ENCODE measurements at places on chromosomes 3 and 15.
A peak's percentile ranks its signal among the peaks of the same experiment; 100 is the strongest.

GRCh38 chr3:19485267-19485666 is 337.0 kb downstream of the KCNH8 start:
- DNase-seq = no peak

GRCh38 chr3:141152801-141153678 is 78.6 kb upstream of the PXYLP1 start:
- DNase-seq = no peak

- DNase-seq = no peak
These were observed 452.1 kb upstream of the THBS1 start for GRCh38 chr15:39128746-39129145.

GRCh38 chr15:89192766-89193165 is 28.6 kb downstream of the RLBP1 start:
- no peak for DNase-seq

- DNase-seq = no peak
These were observed 156.8 kb downstream of the TBC1D5 start for GRCh38 chr3:17585394-17586325.

DNA sequence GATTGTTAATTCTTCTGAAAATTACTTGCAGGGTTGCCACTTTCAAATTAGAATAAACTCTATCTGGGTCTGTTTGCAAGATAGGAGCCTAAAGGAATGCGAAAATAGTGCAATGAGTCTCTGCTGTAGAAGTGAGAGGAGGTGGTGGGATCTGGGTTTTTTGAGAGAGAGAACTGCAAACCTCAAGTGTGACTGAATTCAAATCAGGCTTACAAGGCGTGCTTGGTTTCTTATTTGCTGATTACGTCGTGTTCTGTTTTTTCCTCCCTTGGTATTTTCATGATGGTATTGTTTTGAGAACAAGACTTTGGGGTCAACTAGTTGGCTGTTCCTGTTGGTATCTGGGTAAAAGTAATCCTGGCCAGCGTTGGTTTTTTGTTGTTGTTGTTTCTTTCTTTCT is 490.9 kb upstream of the CFAP20DC start:
- peak; percentile 1 for DNase-seq

DNA sequence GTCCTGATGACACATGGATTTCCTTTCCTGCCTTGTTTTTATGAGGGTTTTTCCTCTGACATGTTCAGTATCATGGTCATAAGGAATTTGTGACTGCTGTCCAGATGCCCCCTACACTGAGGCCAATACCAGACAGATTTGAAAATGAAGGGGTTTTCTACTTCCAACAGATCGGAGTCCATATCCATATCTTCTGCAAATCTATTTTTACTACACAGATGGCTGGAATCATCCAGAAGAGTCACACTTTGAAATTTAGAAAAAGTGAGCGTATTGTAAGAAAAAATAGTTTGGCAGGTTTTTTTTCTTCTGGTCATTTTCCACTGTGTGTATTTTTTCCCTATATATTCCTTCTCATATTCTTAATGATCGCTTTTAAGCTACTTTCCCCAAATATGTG is 197.5 kb upstream of the LRRC3B start:
- no peak for DNase-seq

- no peak for DNase-seq
These were observed 303.9 kb upstream of the TBC1D5 start for GRCh38 chr3:18046131-18046915.

- no peak for DNase-seq
These were observed 67.1 kb upstream of the SEC13 start for GRCh38 chr3:10387881-10388609.

- DNase-seq = no peak
These were observed 270.9 kb downstream of the ERC2 start for GRCh38 chr3:56197259-56197965.

DNA sequence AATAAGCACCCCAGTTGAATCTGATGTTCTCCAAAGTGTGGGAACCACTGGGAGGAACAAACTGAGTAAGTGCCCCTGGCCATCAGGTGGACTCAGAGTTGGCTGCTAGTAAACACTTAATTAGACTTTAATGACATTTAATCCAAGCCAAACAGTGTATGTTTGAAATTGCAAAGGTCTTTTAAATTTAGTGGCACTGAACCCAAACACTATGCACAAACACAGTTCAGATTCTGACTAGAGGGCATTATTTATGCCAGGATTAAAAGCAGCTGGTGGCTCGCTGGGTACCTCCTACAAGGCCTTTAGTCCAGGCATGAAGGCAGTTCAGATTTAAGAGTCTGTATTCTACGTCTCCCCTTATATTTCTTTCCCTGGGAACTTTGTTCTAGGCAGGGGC is 264.8 kb downstream of the CLSTN2 start:
- no peak for DNase-seq

- no peak for DNase-seq
These were observed 86.6 kb downstream of the FNDC3B start for GRCh38 chr3:172125963-172126457.

DNA sequence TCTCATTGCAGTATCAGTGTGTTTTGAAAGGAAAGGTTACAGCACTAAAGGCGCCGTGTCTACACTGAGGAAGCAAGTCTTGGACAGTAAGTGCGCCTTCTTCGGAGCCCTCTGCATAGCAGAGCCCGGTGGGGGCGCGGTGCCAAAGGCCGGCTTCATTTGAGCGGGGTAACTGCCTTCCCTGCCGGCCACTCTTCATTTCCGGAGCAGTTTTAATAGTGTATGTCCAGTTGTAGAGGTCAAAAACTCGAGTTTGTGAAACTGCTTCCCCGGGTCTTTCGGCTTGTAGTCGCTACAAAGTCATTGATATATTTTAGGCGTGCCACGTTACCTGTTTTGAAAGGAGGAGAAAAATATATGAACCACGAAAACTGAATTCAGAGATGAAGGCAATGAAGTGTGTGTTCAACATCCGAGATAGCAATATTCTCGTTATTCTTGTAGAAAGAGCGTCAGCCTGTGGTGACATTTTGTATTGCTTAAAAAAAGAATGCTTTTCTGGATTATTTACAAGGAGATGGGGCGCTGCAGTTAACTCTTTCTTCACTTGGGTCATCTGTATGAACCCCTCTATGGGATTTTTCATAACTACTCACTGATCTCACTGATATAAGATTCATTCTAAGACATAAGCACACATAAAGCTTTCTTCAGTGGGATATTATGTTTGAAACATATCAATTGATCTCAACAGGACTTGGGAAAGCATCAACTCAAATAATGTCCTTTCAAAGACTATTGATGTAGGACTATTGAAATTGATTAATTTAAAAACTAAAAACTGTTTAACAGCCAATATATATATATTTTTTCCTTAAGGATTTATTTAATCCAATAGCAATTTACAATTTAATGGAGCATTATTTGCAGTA is 3.0 kb downstream of the ALCAM start:
- DNase-seq = peak; percentile 24

- no peak for DNase-seq
These were observed 44.6 kb upstream of the RASGRP1 start for GRCh38 chr15:38609097-38609738.

GRCh38 chr15:55992769-55993110 is 672 bp downstream of the NEDD4 start:
- DNase-seq = no peak

GRCh38 chr3:193677734-193678133 is 84.7 kb downstream of the OPA1 start:
- no peak for DNase-seq

DNA sequence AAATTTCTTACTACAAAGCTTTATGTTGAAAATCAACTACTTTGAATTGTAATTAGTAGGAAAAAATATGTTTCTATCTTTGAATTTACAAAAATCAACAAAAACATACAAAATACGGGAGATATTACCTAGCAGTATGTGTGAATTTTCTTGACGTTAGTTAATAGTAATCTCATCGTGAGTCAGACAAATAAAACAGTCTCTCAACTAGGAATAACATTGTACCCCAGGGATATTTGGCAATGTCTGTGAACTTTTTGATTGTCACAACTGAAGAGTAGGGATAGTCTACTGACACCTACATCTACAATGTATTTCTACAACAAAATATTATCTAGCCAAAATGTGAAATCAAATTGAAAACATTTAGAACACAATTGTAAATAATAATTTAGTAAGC is 250.3 kb downstream of the POLQ start:
- no peak for DNase-seq

DNA sequence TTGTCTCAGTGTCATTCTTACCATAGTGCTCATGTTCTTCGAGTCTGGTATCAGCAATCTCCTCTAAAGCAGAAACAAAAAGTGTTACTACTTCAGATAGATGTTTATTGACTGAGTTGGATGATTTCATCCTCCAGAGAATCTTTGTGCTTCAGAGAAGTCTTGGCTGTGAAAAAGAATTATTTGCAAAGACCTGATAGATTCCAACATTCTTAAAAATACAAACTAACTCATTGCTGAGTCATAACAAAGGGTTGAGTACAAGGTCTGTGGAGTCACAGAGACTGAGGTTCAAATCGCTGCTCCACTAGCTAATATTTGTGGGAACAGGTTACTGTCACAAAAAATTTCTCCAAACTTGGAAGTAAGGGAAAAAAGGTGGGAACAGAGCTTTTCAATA is 9.0 kb upstream of the STRIT1 start:
- no peak for DNase-seq

DNA sequence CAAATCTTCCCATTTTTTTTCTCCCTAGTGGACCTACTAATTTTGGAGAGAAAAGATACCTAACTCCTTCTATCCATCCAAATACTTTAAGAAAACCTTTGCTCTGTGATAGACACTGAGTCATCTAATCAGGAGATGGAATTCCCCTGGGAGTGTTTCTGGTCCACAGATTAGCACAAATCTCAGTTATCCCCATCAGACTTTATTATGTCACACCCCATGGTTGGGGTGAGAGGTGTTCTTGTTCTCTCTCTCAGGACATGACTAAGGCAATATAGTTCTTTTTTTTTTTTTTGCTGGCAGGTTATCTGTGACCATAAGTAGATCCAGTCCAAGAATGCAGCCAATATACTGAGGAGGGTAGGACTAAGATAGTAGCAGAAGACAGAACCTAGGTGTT is 15.8 kb downstream of the SLC9A9 start:
- DNase-seq = no peak

GRCh38 chr3:47578119-47578632 is 489 bp downstream of the CSPG5 start:
- peak; percentile 10 for DNase-seq

DNA sequence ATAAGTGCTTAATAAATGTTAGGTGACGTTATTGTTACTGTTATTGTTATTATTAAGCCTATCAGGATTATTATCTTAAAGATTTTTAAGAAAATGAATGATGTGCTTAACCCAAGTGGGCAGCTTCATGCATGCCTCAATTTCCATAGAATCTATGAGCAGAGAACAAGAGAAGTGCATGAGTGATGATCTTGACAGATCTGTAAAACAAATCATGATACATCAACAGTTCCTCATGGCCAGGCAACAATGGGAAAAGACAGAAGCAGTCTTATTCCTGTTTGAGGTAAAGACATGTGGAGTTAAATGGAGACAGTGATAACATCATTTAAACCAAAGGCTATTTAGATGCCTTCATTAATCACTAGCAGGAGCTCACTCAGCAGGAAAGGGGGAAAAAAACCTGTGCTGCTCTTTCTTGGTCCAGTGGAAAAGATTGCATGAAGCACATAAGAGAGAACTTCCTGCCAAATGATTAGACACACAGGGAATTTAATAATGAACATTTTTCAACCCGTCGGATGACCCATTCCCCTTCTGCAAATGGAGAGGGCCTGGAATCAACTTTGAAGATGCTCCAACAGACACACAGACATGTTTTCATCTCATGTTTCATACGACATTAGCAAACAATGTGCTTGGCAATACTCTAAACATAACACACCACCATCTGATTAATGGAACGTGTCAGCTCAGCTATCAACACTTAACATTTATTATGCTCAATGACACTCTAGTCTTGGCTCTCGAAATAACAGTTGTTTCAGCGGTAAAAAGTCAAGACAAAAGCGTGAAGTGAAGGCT is 212.2 kb upstream of the LRRN1 start:
- no peak for DNase-seq
